ENCODE measurements at places on chromosomes 11 and 22.
A peak's percentile ranks its signal among the peaks of the same experiment; 100 is the strongest.

DNA sequence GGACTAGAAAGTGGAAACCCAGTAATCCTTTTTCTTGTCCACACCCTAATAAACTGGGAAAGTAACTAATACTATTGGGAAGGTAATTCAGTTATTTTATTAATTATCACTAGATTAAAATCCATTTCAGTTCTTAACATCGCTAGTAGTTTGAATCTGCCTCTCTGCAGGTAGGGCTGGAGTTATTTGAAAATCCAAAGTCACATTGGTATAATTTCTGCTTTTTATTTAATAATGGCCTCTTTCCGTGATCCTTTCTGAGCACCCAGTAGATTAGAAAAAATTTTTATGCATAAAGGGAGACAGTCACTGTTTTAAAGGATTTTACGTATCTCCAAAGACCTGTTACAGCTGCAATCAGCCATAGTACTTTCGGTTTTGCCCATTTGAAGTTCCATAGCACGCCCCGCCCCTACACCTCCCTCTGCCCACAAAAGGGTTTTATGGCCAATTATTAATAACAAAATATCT lies 605 bp upstream of the COPB1 start:
- peak; percentile 4 for DNase-seq

- DNase-seq: no peak
These were observed 580.5 kb upstream of the CHORDC1 start for GRCh38 chr11:90803366-90803765.

GRCh38 chr11:69921128-69922014 lies 102.2 kb upstream of the FGF3 start:
- DNase-seq: no peak

DNA sequence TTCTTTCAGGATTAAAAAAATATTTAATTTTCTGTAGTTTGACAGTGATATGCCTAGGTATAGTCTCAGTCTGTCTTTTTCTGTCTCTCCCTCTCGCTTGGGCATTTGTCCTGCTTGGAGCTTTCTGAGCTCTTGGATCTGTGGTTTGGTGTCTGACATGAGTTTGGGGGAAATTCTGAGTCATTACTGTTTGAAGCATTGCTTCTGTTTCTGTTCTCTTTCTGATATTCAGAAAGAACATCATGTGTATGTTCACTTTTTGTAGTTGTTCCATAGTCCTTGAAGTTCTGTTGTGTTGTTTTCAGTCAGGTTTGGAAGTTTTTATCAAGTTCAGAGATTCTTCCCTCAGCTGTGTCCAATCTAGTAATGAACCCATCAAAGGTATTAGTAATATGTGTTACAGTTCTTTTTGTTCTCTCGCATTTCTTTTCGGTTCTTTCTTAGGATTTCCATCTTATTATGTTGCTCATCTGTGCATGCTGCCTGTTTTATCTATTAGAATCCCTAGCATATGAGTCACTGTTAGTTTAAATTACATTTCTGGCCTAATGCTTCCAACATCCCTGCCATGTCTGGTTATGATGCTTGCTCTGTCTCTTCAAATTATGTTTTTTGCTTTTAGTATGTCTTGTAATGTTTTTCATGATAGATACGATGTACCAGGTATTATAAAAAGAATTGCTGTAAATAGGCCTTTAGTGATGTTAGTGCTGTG lies 48.4 kb downstream of the DDX10 start:
- DNase-seq: no peak

- no peak for DNase-seq
These were observed 39.2 kb downstream of the USP35 start for GRCh38 chr11:78227921-78228320.

DNA sequence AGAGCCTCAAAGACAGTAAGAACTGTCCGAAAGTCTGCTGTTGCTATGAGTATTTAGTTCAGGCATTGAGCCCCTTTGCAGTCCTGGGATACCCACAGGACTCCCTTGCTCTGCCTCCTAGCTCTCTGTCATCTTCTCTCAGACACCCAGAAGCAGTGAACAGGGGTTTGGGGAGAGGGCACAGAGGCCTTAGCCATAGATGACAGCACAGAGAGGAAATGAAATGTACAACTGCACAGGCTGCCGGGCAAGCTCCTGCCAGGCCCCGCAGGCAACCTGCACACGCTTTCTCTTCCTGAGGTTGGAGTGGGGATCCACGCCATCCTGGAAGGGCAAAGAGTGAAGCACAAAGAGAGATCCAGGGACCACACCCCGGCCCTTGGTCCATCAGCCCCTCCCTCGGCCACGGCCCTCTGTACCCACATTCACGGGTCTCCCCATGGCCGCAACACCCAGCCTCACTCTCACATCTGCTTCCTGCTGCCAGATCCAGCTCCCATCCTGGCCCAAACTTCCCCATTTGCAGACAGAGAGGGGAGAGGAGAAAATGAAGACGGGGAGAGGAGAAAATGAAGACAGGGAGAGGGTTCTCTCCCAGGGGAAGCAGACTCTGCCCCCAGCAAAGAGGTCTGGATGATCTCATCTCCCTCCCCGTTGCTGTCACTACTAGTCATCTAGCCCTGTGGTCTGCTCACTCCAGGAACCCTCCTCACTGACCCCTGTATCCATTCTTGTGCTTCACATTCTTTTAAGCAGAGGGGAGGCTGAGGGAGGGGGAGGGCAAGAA lies 40.7 kb downstream of the CD6 start:
- DNase-seq: no peak

GRCh38 chr22:27179161-27179560 lies 521.8 kb downstream of the MIAT start:
- DNase-seq: no peak

DNA sequence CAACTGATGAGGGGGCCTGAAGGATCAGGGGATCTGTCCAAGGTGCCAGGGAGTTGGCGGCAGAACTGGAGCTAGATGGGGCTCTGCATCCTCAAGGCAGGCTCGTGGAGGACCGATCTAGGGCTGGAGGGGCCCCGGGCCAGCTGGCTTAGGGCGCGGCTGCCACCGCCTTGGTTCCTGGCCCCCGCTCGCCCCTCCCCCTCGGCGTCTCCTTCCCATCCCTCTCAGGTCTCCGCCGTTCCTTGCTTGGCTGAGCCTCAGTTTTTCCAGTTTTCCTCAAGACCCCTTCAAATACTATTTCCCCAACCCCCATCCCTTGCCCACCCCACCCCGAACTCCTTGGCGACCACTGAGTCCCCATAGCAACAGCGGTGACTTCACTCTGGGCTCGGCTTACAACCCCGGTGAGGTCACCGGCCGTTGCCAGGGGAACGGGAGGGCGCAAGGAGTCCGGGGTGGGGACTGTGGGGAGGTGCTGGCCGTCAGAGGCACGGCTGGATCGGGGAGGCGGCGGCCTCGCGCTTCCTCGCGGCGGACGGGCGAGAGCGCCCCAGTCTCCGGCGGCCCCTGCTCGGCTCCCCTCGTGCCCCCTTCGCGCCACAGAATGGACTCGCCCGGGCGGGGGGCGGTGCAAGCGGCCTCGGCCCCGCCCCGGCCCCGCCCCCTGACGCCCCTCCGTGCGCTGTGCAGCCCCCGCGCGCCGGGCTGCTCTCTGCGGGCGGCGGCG lies 7.5 kb downstream of the FREY1 start:
- peak; percentile 94 for DNase-seq

- DNase-seq: no peak
These were observed 8.8 kb upstream of the PRG2 start for GRCh38 chr11:57399221-57399620.

- DNase-seq: no peak
These were observed 8.8 kb downstream of the SLC35F2 start for GRCh38 chr11:107849790-107850189.

DNA sequence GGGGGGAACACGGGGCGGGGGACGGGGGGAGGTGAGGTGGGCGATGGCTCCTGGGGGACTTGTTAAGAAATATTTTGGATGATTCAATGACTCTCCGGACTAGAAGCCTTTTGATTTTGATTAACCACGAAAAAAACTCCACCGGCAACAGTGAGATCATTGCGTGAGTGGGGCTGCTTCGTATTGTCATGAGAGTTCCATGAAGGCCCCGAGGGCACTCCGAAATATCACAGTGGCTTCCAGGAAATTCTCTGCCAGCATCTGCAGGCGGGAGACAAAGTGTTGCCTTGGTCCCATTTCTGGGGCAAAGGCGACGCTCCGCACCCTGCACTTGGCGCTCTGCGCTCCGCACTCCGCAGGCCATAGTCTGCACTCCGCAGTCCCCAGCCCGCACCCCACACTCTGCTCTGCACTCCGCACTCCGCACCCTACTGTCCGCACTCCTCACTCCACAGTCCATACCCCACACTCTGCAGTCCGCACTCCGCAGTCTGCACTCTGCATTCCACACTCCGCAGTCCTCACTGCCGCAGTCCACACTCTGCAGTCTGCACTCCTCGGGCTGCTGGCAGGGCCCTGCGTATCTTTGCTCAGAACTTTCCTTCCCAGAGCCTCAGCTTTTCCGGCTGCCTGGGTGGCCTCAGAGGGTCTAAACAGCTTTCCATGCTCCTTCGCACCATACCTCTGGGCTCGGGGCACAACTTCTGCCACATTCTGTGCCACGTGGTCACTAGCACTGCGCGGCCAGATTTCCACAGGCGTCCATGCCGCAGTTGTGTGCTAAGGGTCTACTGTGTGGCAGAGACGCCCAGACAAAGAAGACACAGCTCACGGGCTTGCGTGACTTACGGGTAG lies 61.1 kb downstream of the LINC01488 start:
- no peak for DNase-seq

DNA sequence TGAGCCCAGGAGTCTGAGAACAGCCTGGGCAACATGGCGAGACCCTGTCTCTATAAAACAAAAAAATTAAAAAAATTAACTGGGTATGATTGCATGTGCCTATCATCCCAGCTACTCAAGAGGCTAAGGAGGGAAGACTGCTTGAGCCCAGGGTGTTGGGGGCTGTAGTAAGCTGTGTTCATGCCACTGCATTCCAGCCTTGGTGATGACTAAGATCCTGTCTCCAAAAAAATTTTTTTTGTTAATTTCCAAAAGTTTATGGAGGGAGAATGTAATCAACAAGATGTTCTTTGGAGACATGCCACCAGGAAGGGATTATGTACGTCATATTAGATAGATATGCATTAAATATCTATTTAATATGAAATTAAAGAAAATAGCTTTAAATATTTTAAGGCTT lies 267.5 kb downstream of the SBF2 start:
- no peak for DNase-seq

- no peak for DNase-seq
These were observed 478.3 kb downstream of the KCNA4 start for GRCh38 chr11:29538339-29539036.

- no peak for DNase-seq
These were observed 131.8 kb upstream of the PARVA start for GRCh38 chr11:12245549-12246016.

GRCh38 chr11:110126936-110127335 lies 33.7 kb downstream of the ZC3H12C start:
- no peak for DNase-seq

DNA sequence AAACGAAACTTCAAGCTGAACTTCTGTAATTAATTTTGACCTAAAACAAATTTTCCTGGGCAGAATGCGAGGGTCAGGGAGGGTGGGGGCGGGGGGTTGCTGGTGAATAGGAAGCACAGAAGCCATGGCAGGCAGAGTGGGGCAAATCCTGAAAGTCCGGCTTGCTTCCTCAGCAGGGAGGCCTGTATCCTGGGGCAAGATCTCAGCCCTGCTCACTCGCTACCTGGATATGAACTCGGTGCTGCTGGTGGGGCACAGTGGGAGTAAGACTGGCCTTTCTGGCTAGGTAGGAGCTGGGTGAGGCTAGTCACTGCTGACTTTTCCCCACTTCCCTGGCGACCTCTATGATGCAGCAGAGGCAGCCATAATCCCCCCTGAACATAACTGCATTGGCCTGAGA lies 168.9 kb upstream of the CHORDC1 start:
- no peak for DNase-seq

GRCh38 chr11:130068986-130069658 lies 572 bp upstream of the APLP2 start:
- no peak for DNase-seq

DNA sequence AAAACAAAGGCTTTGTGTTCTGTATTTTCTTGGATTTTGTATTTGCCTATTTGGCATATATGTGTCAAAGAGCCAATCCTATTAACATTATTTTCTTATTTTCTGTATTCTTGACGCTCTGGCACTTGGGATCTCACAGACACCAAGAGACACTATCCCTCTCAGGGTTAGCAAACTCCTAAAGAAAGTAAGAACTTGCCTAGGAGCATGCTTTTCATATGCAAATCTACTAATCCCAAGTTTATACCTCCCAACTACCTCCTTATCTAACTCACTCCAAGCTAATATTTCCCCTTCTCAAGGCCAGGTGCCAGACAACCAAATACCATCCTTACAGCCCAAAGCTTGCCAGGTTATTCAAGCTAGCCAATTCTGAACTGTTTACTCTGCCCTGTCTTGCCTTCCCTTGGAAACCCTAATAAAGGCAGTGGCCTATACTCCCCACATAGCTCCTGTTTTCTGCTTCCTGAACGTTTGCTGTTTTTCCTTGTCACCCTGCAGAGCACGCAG lies 455.4 kb upstream of the ANO3 start:
- DNase-seq: no peak

GRCh38 chr11:45025716-45026492 lies 75.2 kb upstream of the TP53I11 start:
- no peak for DNase-seq

GRCh38 chr22:30605449-30606110 lies 1.4 kb upstream of the TCN2 start:
- no peak for DNase-seq

GRCh38 chr11:60164550-60165075 lies 18.3 kb downstream of the MS4A6A start:
- no peak for DNase-seq

GRCh38 chr22:29306175-29306834 lies at the start of gene GAS2L1:
Gene GAS2L1 (plus strand): TSS chr22:29306650. CDS start chr22:29308106, 1,456 bp downstream.
- peak; percentile 61 for DNase-seq

DNA sequence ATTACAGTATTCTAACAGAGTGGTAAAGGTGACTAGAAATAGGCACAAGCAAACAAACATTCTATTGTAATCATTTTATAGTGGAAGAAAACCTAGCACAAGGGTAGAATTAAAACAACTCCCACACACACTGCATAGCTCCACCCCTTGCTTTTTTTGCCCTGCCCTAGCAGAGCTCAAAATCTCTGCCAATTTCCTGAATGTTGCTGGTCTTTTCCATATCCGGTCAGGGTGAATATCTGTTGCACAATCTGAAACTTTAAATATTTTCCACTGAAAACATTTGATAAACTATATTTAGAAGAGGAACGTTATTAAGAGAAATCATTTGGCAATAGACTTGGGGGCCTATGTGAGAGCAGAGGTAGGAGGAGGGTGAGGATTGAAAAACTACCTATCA lies 2.7 kb downstream of the SPA17 start:
- no peak for DNase-seq

GRCh38 chr11:606245-606644 lies 9.5 kb downstream of the IRF7 start:
- DNase-seq: no peak

- DNase-seq: no peak
These were observed 7.4 kb upstream of the ACRV1 start for GRCh38 chr11:125688066-125688465.

GRCh38 chr11:119339589-119340334 lies 921 bp downstream of the C1QTNF5 start:
- peak; percentile 82 for DNase-seq

DNA sequence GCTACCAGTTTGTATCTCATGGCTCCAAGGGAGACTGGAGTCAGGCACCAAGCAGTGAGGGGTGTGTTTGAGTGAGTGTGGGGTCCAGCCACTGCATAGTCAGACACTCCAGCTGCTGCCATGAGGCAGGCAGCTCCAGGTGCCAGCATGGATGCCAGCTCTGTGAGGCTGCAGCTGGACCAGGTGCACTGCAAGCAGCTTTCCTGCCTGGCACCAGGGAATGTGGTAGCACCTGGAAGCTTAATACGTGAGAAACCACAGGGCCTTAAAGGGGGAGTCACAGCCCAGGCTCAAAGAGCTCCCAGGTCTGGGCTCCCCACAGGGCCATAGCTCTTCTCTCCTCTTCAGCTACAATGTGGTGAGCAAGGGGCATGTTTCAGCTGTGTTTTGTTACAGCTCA lies 817.8 kb upstream of the LUZP2 start:
- DNase-seq: no peak
